Pons (tissue), 1 donor: ENCODE measurements at places on chromosomes 1 and 21.
A peak's percentile ranks its signal among the peaks of the same experiment; 100 is the strongest.

DNA sequence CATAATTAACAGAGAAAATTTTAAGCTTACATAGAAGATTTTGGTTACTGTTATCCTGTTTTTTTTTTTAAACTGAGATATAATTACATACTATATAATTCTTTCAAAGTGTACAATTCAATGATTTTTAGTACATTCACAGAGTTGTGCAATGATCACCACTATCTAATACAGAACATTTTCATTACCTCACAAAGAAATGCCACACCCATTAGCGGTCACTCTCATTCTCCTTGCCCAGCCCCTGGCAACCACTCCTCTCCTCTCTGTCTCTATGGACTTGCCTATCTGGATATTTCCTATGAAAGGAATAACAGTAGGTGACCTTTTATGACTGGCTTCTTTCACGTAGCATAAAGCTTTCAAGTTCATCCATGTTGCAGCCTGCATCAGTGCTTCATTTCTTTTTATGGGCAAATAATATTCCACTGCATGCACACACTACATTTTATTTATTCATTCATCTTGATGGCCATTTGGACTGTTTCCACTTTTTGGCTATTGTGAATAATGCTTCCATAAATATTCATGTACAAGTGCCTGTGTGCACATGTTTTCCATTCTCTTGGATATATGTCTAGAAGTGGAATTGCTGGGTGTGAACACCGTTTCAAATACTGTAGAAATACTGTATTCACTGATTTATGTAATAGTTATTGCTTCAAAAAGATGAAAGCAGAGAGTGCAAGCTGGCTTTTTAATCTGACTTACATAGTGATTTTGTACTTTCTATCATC is 26.5 kb downstream of the TAF5L start:
- no peak for DNase-seq

GRCh38 chr1:22654692-22655091 is 1.7 kb downstream of the C1QB start:
- no peak for DNase-seq

- no peak for DNase-seq
Measured at GRCh38 chr1:230317823-230318819, 108.0 kb downstream of the PGBD5 start.

GRCh38 chr21:25855576-25855975 is 120.8 kb downstream of the GABPA start:
- DNase-seq: no peak

GRCh38 chr1:11059155-11059967 is 457 bp downstream of the SRM start:
- DNase-seq: no peak

- DNase-seq: no peak
Measured at GRCh38 chr21:43864313-43864961, 586 bp upstream of the AGPAT3 start.

DNA sequence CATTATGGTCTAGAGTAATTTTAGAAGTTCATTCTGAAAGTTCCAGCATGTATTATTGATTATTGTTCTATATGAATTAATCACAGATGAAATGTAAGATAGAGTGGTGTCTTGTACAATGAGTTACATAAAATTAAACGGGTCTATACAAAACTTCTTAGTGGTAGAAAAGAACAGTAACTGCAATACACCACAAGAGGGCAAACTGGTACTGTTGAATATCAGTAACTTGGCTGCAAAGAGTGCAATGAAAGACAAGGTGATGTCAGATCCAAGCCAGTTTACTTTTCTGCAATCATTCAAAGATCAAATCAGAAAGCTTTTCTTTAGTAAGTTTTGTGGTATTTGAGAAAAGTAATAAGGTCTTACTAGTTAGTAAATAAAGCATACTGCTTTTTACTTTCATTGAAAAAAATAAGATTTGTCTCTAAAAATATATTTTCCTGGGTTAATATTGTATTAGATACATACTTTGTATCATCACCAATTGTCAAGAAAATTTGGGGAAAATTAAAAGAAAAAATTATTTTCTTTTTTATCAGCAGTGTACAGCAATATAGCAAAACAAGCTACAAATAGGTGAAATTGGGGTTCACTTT is 66.4 kb upstream of the BTG3 start:
- peak; percentile 85 for DNase-seq

GRCh38 chr21:31334648-31335121 is 9.4 kb downstream of the TIAM1 start:
- no peak for DNase-seq

- peak; percentile 34 for DNase-seq
Measured at GRCh38 chr1:172719694-172720138, 60.8 kb downstream of the FASLG start.

- DNase-seq: no peak
Measured at GRCh38 chr1:4076346-4076745, 176.3 kb upstream of the C1orf174 start.

- DNase-seq: peak; percentile 10
Measured at GRCh38 chr1:226466296-226466695, 58.4 kb upstream of the PARP1 start.

DNA sequence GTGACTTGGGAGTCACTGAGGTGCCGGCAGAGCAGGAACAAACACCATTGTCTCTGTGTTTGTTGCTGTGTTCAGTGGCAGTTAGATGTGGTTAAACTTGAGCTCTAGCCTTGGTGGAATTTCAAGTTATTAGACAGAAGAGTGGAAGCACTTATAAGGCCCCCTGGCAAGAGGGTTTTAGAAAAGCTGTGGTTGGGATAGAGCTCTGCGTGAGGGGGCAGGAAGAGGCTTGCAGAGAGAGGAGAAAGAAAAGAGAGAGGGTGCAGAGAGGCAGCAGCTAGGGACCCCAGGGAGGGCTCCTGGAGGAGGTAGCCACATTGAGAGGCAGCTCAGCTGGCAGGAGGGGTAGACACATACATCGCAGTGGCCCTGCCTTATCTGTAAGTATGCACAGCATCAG is 128.2 kb downstream of the GALNT2 start:
- no peak for DNase-seq

DNA sequence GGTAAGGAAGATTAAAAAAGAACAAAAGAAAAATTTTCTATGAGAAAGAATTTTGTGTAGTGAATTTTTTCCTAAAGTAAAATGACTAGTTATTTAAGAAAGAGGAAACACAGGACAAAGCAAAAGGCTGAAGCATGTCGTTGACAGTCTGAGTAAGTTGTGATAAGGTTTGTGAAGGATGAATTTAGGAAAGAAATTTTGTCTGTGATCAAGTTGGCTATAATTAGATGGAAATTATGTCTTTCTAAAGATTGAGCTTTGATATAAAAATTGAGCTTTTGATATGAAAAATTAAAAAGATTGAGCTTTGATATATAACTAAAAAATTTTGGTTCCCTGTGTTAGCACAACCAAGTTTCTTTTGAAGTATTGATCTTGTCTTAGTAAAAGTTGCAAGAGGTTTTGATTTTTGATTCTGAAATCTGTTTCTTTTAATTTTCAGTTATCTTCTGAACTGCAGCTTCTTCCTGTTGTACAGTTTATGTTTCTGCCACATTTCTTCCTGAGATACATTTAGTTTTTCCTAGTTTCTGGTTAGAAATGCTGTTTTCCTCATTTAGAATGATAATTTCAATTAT is 101.7 kb upstream of the KIAA0040 start:
- DNase-seq: no peak

DNA sequence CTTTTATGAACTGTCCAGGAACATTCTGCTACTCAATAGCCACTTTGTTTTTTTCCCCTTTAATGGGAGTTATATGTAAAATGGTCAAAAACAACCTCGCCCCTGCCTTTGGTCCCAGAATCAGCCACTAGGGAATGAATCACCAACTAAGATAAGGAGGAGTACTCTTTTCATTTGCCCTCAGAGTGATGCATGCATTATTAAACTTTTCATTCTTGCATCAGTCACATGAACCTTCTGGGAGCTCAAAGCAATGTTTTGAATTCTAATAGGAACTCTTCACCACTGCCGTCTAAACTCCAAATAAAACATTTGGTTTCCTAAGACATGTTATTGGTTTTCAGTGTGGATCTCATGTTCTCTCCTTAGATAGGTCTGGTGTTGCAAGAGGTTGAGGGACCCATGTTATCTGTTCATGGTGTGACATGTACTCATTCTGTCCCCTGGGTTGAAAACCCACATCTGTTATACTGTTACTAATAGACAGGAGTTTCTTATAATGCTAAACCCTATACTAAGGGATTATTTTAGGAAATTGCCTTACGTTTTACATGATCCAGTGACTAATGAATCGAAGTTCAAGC is 17.8 kb upstream of the HSD17B7 start:
- DNase-seq: no peak

GRCh38 chr1:11156963-11157362 is 32.2 kb upstream of the ANGPTL7 start:
- no peak for DNase-seq

DNA sequence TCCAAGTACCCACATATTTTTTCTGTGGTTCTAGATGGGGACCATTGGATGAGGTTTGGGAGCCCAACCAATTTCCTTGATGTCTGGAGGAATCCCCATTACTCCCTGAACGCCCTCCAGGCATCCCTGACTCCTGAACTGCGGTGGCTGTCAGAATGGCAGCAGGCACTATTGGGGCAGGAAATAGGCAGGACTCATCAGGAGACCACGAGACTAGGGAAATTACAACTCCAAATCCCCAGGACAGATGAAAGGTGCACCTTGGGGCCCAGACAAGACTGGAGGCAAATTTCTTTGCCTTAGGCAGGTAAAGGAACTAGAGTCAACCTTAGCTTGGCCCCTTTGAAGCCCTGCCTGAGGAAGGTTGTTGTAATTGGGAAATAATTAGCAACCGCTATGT is 1.1 kb downstream of the CGN start:
- DNase-seq: no peak

DNA sequence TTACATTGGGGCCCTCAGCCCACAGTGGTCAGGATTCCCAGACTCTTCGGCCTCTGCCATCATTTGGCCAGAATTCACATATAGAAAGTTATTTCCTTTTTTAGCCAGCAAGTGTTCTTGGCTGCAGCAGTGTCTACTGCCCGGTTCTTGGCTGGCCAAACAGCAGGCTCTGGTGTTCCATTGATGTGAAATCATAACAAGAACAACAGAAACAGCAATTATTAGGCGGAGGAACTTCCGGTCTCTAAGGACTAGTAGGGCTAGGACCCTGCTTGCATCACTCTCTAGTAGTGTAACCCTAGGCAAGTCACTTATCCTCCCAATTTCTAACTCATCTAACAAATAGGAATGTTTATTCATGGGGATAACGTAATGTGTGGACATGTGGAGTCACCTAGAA is 8.7 kb upstream of the GJA5 start:
- no peak for DNase-seq

- no peak for DNase-seq
Measured at GRCh38 chr21:38323721-38324531, 67.1 kb downstream of the KCNJ15 start.

DNA sequence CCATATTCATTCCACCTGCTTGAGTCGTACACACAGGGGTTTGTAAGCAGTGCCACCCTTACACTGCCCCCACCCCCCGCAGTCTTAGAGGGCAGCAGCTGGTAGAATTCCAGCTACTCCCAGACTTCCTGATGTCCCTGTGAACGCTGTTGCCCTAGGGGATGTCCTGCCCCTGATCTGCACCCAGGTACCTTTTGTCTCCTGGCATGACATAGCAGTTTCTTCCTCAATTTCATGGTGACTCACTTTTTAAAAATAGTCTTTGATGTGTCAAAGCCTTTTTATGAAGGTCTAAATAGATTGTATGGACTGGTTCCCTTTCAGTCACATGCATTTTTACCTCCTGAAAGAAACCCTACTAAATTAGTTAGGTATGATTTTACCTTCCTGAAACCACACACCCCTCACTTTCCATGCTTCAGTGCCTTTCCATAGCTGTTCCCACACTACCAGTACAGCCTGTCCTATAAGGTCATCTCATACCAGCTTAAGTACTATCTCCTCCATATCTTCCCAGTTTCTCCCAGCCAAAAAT is 76.4 kb downstream of the ST3GAL3 start:
- no peak for DNase-seq

- DNase-seq: no peak
Measured at GRCh38 chr1:219405531-219406331, 207.2 kb downstream of the ZC3H11B start.

GRCh38 chr1:77012066-77012465 is 144.8 kb downstream of the ST6GALNAC5 start:
- DNase-seq: no peak

DNA sequence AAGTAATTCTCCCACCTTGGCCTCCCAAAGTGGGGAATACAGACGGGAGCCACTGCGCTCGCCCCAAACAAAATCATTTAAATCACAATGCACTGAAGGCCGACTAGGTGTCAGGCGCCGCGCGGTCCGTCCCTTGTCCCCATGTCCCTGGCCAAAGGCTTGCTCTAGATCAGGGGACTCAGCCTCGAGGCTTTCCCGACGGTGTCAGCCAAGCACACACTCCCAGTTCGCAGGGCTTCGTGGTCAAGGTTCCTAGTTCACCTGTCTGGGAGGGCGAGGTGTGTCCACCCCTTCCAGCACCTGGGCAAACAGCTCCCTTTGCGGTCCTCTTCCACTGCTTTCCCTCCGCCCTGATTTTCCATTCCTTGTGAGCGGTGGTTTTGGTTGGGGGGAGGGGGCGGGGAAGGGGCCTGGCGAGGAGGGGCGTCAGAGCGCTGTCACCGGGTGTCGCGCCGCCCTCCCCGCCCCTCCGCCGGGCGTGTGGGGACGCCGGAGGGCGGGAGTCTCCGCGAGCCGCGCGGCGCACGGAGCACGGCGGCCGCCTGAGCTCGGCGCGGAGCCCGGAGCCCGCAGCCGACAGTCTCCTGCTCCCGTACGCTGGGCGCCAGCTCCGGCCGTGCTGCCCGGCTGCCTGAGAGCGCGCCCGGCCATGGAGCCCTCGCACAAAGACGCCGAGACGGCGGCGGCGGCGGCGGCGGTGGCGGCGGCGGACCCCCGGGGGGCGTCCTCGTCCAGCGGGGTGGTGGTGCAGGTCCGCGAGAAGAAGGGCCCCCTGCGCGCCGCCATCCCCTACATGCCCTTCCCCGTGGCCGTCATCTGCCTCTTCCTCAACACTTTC is at the start of gene STUM:
Gene STUM, plus strand, starts transcription at position 509 of the 838 bp plus-strand sequence. Its CDS starts 141 bp downstream, at position 650.
- DNase-seq: no peak

GRCh38 chr21:15433091-15433490 is 296.7 kb upstream of the USP25 start:
- no peak for DNase-seq

DNA sequence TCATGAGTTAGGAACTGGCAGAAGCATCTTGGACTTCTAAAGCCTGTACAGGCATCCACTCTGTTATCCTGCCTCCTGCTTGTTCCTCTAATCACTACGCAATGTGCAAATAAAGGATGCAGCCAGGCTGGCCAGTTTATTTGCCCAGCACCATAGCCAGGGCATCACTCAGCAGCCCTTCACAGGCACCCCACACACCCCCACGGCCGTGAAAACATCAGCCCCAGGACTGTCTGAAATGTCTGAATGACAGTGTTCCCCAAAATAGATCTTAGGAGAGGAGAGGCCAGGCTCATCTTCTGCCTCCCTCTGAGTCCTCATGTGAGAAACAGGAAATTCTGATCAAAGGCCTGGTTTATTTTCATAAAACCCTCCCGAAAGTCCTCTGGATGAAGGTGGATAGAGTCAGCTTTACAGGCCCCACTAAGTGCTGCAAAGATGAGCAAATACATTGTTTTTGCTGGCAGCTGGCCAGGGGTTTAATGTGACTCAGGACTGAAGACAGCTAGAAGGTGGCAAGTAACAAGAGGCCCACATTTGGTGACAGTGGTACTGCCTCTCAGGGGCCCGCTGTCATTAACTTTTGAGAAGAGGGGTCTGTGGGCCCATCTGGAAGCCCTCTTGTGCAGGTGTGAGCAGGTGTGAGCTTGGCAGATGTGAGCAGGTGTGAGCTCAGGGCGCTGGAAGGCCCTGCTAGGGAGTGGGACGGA is 32.9 kb downstream of the GRHL3 start:
- no peak for DNase-seq
